Stimulated activated CD8-positive, alpha-beta memory T cell treated with anti-CD3 and anti-CD28 coated beads, Interleukin-15, amount 100 ng/mL, for 24 hours (primary cell): ENCODE measurements at places on chromosomes 5 and 9.

- no peak for DNase-seq
Observed at GRCh38 chr5:21807953-21808352, 1045.2 kb downstream of the CDH12 start.

GRCh38 chr5:179820127-179820482 is 600 bp upstream of the SQSTM1 start:
- DNase-seq: no peak

- no peak for DNase-seq
Observed at GRCh38 chr5:124065508-124065907, 553.5 kb downstream of the CSNK1G3 start.

DNA sequence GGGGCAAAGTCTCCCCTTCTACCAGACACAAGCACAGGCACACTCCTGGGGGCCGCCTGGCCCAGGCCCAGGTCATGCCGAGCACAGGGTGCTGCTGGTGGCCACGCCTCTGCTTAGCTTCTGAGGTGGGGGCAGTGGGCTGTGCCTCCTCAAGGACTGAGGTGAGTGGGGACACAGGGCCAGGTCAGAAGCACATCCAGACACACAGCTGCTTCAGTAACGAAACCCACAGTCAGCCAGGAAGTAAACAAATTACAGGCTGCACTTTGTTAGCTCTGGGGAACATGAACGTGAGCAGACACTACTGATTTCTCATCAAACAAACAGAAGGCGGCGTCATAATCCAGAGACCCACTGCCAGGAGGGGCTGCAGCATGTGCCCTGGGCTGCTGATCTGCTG is 192.4 kb downstream of the HSPA4 start:
- no peak for DNase-seq

DNA sequence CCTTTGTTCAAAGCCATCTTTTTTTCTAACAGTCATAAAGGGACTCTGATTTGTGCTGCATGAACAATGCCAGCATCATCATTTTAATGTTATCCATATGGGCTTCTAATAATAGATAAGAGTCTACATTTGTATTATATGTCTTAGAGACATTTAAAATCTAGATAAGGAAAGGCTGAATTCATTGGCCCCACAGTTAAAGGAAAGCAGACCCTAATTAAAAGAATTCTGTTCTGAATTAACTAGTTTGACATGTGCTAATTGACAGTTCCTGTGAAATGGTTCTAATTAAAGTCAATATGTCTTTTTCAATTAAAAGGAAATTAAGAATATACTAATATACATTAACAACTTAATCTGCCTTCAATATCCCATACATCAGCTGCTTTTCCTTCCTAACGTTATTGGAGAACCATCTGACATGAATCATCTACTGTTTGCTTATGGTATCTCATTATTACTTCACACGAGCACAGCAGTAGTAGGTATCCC is 104.7 kb downstream of the NR2F1-AS1 start:
- no peak for DNase-seq

DNA sequence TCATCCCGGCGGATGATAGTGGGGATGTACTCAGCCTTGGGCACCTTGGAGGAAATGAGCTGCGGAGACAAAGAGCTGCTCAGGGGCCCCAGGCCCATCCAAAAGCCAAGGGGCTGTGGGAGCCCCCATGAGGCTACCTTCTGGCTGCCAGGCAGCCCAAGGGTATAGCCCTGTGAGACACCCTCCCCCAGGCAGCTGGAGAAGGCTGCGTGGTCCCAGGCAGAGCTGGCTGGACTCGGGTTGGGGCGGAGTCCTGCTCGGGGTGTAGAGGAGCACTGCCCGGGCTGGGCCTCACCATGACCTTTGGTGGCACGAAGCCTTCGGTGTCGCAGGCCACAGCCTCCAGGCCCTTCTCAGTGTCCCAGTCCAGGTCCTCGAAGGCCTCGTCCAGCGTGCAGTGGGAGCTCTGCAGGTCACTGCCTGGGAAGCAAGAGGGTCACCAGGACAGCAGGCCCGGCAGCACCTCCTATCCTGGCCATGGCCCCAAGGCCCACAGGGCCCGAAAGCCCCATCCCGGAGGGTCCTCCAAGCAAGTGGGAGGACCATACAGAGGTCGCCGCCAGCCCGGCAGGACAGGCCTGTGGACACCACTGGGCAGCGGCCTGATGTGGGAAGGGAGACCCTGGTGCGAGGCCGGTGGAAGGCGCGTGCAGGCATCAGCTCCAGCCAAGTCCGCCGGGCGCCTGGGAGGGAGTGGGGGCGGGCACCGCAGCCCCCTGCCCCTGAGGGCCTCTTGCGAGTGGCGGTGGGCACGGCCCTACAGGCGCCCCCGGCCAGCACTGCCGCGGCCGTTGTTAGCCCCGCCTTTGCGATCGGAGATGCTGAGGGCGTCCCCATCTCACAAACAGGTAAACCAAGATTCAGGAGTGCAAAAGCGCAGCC is 6.1 kb downstream of the NSMF start:
- DNase-seq: no peak

GRCh38 chr5:171681677-171682076 is 103.9 kb upstream of the SMIM23 start:
- no peak for DNase-seq
